Stimulated activated CD8-positive, alpha-beta memory T cell treated with anti-CD3 and anti-CD28 coated beads, Interleukin-4, amount 100 ng/mL, for 4 hours (primary cell): ENCODE measurements at places on chromosomes 1 and 21.

DNA sequence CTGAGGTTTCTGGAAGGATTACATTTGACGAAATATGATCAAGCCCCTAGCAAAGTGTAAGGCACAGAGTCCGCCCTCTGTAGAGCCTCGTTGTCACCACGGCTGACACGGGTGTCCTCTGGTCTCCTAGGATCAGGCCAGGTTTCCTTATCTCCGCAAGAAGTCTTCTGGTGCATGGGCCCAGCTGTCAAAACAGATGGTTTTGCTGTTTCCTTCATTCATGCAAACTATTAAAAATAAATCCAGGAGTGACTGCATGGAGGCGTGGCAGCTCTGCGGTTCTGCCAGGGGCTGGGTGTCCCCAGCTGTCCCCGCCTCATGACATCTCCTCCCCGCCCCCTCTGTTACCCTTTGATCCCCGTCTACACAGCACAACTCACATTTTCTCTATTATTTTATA lies 209.0 kb downstream of the DYRK1A start:
- DNase-seq = no peak

- DNase-seq = no peak
Measured at GRCh38 chr1:53315046-53315445, 12.8 kb downstream of the LRP8 start.

- no peak for DNase-seq
Measured at GRCh38 chr21:39535646-39536437, 76.9 kb upstream of the B3GALT5 start.

- no peak for DNase-seq
Measured at GRCh38 chr1:44554706-44555105, 119.6 kb downstream of the TMEM53 start.

- no peak for DNase-seq
Measured at GRCh38 chr21:46399129-46399528, 59.6 kb upstream of the DIP2A start.

DNA sequence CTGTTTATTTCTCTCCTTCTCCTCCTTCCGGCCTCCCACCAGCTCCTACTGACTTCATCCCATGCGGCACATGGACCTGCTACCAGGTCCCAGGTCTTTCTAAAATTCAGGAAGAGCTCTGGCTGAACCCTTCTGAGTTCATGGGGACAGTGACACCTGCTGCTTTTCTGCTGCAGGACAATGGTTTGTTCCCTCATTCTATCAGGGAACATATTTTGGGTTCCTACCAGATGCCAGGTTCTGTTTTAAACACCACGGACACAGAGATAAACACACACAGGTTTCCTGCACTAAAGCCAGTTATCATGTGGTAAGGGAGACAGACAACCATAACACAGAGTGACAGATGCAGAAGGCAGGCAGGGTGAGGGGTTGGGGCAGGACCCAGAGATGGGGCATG lies 114.0 kb upstream of the RAB4A start:
- DNase-seq = no peak

GRCh38 chr1:152026895-152027294 lies 9.9 kb downstream of the S100A11 start:
- no peak for DNase-seq

DNA sequence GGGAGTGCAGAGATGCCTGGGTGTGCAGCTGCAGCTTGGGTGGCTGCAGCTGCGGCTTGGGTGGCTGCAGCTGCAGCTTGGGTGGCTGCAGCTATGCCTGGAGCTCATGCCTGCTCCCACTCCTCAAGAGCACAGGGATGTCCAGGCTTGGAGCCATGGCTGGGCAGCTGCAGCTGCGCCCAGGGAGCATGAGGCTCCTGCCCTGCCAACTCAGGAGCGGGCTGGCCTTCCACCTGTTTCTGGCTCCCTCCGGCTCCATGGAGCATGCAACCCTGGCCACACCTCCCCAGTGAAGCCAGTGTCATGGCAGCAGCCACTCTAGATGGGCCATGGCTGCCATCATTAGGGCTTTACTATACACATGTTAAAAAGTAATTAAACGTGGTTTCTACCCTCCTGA lies 21.1 kb downstream of the GBP1 start:
- DNase-seq = no peak

- DNase-seq = no peak
Measured at GRCh38 chr1:182428043-182428442, 21.9 kb upstream of the RGSL1 start.

DNA sequence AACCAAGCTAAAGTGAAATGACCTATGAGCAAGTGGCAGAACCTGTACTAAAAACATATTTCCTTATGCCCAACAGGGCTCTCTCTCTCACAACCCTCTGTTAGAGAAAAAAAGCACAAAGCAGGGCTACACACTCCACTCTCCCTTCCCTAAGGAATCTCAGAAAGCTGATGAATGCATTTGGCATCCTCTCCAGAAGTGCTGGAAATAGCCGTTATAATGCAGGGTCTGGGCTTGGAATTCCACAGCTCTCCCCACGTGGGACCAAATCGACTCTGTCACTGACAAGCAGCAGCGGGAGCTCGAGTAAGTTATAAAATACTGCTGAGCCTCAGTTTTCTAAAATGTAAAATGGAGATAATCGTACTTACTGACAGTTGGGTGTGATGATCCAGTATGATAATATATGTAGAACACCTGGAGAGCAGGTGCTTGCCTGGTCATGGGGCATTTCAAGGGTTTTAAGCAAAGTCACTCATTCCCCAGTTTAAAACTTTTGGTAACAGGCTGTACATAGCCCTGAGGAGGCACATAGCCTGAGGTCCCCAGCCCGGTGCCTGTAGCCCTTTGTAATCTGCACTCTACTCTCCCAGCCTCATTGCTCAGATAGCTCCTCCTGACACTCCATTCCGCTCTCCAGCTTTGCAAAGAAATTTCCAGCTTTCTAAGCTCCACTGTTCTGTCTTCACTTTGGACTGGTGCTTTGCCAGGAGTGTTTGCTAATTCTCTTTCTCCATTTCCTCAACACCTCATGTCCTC lies 175.6 kb upstream of the DAB1 start:
- DNase-seq = no peak

DNA sequence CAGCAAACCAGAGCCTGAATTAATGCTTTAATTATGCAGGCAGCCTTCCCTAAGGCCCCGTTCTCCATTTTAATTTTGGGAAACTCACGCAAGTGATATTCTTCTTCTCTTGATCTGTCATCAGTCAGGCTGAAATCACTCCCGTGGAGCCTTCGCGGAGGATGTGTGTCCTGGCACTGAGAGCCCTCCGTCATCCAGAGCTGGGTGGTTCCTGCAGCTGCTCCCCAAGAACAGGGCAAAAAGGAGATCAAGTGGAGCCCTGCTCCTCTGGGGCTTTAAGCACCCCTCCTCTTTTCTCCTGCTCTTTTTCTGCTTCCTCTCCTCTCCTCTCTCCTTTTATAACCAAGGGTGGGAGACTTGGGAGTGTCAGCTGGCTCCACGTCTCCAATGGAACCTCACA lies 133.2 kb upstream of the CACNA1E start:
- DNase-seq = no peak

GRCh38 chr1:38114241-38115026 lies 67.8 kb upstream of the POU3F1 start:
- DNase-seq = no peak

DNA sequence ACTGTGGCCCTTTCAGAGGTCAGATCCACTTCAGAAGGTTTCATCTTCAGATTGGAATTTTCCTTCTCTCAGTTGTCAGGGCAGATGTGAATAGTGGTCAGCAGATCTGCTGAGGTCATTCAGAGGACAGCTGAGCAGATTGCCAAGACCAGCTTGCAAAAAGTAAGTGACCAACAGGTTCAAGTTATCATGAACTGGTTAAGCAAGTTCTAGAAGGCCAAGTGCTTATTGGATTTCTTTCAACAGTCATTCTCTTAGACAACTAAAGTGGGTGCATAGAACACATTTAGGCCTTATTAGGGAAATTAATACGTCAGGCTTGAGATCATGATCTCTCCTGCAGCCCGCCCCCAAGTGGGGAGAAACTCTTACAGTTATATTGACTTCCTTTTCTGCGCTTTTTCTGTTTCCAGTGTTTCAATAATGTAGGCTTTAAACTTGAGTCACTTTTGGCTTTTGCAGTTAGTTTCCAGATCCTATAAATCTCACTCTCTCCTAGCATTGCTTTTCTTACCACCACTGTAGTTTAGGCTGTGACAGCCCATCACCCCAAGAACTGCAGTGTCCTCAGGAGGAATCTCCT lies 96.4 kb downstream of the C1orf21 start:
- DNase-seq = no peak

DNA sequence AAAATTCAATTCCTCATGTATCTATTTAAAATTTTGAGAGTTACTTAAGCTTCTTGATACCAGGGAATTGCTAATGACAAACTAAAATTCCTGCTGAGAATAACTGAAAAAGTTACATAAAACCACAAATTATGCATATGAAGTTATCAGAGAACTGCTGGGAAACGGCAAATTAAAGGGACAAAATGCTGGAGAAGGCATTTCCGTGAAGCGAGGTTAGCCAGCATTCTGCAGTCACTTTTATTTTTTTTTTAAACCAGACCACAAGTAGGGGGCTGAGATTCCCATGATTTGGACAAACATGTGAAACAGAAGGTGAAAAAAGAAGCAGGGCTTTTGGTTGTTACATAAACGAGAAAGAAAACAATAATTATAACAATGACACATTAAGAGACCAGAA lies 737.6 kb upstream of the CHRM3 start:
- no peak for DNase-seq
